ENCODE measurements at places on chromosomes 5 and 9.

GRCh38 chr5:43231977-43232376 lies 40.0 kb downstream of the NIM1K start:
- DNase-seq = no peak

GRCh38 chr5:4976902-4977301 lies 163.2 kb upstream of the ADAMTS16 start:
- DNase-seq = no peak

- DNase-seq = no peak
These were observed 12.5 kb upstream of the MAMDC2 start for GRCh38 chr9:70031141-70031545.

- DNase-seq = no peak
These were observed 66.4 kb downstream of the SLCO4C1 start for GRCh38 chr5:102229685-102230084.

DNA sequence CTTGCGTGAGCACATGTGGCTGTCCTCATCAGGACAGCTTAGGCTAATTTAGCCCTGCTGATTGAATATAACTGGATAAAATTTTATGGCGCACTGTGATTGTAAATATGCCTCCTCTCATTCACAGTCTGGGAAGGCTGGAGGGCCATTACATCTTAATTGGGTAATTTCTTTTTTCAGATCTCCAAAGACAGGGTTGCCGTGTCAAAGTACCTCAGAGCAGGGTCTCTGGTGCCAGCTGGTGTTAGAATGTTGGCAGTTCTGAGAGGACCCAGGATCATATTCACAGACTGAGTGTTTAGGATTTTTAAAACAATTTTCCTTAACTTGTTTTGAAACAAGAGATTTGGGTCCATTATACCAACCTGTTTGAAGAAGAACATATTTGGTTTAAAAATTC lies 455.7 kb upstream of the TLE4 start:
- no peak for DNase-seq

- no peak for DNase-seq
These were observed 163.8 kb upstream of the KLF4 start for GRCh38 chr9:107653263-107653821.

DNA sequence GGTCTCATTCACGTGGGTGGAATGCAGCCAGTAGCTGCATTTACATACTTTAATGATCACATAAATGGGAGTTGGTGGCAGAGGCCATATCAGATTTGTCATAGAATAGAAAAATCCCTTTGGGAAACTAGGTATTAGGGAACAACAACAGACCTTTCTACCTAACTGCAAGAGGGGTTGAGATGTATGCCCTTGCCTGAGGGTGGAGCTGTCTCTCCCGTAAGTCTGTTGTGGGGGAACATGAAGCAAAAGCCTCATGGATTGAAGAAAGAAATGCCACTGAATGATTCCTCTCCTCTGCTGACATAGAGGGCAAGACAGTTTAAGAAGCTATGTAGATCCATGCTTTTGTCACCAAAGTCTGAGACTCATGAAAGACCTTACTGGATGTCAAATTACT lies 461.3 kb downstream of the SPOCK1 start:
- DNase-seq = no peak

GRCh38 chr9:89597711-89598362 lies 7.0 kb upstream of the GADD45G start:
- no peak for DNase-seq

DNA sequence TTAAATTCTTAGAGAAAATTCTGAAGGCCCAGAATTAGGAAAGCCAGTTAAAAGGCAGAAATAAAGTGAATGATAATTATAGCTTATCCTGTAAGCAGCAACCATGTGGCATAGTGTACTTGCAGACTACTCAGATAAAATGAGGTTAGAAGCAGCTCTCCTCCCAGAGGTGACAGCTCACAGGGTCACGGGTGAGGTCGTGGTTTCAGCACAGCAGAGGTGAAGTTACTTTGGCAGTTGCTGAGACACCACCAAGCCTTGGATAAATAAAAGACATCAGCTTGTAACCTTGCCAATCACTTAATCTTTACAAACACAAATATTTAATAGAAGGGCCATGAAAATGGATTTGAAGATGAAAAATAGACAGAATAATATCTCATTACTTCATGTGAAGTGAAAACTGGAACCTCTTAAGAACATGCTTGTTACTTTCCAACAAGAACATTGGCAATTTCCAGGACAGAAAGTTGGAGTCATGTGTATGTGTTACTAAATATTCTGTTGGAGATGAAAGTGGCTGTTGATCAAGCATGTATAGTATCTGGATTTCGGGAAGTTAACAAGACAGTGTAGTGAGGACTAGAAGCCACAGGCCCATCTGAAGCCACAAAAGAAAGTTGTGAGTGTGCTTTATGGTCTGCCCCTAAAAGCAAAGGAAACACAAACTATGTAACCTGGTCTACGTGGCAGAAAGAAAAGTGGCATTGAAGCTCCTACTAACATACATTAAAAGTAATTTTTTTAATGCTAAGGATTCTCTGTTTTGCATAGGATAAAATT lies 134.4 kb downstream of the ERCC6L2 start:
- no peak for DNase-seq

GRCh38 chr5:156759156-156759555 lies 90.9 kb upstream of the PPP1R2B start:
- DNase-seq = no peak

DNA sequence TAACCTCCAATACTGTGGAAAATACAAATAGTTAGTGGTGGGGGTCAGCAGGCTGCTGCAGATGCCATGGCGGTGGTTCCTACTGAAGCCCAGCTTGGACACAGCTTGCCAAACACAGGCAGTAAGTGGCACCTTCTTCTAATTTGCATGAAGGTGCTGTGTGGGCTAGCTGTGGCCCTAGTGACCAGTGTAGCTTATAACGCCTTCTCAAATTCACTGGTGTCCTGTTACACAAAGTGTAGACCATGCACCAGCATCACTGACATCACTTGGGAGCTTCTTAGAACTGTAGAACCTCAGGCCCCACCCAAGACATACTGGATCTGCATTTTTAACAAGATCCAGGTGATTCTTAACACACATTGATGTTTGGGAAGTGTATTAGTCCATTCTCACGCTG lies 58.8 kb upstream of the TGFBR1 start:
- no peak for DNase-seq

DNA sequence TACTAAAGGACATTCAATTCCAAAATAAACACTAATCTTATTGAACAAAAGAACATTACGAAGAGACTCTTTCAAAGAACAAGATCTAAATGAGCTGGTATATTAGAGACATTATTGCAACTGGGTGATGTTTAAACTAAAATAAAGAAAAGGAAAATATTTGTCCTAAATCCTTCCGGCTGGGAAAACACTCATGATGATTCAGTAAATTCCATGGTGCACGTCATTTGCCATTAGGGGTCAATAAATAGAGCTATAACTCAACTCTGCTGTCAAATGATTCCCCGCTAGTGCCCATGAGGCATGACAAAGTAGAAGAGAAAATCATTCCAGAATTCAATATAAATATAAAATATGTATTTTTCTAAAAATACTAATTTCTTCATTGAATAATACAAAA lies 565.5 kb upstream of the TUSC1 start:
- DNase-seq = no peak

- no peak for DNase-seq
These were observed at the start of gene GRIN3A for GRCh38 chr9:101738566-101739183. TSS of gene GRIN3A (minus strand) at chr9:101738647. CDS start at chr9:101737979, 668 bp downstream.

GRCh38 chr9:136044207-136044970 lies 50.7 kb downstream of the NACC2 start:
- no peak for DNase-seq

- no peak for DNase-seq
These were observed 34.6 kb upstream of the CPLX2 start for GRCh38 chr5:175836737-175837136.

GRCh38 chr9:123486431-123486830 lies 130.4 kb downstream of the CRB2 start:
- DNase-seq = no peak

GRCh38 chr5:67620424-67621397 lies 424.1 kb upstream of the CD180 start:
- no peak for DNase-seq

DNA sequence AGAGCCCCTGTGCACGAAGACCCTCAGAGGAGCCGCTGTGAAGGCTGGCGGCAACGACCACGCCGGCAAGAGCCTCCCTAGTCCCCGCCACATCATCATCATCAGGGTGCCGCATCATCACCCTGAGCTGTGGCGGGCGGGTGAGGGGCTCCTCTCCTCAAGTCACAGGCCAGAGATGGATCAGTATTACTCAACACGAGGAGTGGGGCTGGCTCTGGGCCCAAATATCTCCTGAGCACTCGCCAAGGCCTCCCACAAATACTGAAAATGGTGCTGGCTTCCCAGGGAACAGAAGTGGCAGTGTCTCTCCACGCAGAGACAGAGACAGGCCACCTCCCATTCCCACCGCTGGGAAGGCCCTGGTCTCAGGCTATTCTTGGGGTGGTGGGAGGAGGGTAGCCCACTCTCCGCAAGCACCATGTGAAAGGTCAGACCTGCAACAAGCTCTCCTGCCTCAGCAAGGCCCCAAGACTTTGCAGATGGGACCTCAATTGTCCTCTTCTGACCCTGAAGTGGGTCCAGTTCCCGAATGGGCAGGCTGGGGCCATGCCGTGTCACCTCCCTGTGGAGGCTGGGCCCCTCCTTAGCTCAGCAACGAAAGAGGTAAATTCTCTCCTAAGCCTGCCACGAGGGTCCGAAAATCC lies 39.3 kb upstream of the ZNF354A start:
- DNase-seq = no peak

DNA sequence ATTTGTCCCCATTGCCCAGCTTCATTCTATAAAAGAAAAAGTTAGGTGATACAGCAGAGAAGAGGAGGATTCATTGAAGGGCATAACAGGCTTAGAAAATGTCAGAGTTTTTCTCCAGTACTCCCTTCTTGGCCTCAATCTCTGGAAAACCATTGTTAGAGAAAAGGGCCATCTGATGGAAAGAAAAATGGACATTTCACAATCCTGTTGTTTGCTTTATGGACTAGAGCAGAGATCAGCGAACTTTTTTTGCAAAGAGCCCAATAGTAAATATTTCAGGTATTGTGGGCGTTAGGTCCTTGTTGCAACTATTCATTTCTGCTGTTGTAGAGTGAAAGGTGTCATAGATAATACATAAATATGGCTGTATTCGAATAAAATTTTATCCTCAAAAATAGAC lies 208.8 kb downstream of the TLE4 start:
- no peak for DNase-seq

DNA sequence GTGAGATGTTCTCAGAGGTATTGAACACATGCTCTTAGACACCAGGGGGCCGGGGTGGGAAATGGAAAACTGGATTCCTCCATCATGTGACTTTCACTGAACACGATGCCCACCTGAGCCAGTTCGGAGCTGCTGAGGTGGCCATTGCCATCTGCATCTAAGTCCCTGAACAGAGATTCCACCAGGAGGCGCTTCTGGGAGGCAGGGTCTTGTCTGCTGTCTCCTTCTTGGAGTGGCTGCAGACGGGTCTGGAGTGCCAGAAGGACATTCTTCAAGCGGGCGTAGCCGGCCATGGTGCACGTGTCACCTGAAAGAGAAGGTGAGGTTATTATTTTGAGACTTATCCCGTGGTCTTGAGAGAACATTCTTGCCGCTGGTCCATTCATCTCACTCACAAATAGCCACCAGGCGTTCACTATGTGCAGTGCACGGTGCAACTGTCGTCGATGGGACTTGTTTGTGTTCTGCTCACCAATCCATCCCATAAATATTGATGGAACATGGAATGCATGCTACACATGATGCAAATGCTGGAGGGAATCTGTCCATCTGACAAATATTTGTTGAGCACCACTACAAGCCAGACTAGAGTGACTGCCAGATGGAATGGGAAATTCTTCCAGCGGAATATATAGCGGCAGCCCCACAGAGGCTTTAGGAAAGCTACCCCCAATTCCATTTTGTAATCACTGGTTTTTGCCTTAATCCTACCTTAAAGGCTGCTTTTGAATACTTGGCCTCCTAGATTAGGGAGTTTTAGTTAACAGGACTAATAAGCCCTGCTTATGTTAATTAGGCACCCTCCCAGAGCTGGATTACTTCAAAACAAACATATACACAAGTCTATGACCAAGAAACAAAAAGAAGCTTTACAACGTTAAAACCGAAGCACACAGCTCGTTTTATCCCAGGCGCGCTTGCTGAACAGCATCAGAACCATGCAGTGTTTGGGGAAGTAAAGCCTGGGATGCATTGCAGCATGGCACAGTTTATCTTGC lies 264.8 kb downstream of the HSPA4 start:
- no peak for DNase-seq

GRCh38 chr9:76037587-76038225 lies 147.2 kb downstream of the PCSK5 start:
- no peak for DNase-seq

DNA sequence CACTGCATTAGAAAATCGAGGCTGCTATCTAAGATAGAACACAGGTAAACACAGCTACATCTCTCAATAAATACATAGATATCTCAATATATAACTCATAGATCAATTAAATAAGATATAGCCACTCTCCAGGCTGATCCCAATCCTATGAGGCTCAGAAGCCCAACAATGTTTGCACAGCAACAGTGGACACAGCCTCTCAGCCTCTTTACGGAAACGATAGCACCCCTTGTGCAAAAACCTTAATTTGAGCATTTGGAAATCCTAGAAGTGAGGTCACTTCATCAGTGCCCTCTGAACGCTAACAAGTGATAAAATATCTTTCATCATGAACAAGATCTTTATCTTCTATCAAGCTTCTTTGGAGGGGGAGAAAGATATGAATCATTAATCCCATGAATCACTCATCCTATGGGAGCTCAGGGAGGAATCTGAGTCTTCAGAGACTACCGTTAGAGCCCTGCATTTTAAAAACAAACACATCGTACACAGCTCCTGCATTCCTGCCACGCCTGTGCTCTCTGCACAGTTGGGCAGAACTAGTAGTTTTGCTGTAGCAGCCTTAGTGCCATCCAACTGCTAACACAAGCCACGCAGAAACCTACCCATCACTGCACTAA lies 71.4 kb downstream of the MED27 start:
- DNase-seq = no peak

- DNase-seq = no peak
These were observed 27.4 kb upstream of the KCNMB1 start for GRCh38 chr5:170416526-170416925.

DNA sequence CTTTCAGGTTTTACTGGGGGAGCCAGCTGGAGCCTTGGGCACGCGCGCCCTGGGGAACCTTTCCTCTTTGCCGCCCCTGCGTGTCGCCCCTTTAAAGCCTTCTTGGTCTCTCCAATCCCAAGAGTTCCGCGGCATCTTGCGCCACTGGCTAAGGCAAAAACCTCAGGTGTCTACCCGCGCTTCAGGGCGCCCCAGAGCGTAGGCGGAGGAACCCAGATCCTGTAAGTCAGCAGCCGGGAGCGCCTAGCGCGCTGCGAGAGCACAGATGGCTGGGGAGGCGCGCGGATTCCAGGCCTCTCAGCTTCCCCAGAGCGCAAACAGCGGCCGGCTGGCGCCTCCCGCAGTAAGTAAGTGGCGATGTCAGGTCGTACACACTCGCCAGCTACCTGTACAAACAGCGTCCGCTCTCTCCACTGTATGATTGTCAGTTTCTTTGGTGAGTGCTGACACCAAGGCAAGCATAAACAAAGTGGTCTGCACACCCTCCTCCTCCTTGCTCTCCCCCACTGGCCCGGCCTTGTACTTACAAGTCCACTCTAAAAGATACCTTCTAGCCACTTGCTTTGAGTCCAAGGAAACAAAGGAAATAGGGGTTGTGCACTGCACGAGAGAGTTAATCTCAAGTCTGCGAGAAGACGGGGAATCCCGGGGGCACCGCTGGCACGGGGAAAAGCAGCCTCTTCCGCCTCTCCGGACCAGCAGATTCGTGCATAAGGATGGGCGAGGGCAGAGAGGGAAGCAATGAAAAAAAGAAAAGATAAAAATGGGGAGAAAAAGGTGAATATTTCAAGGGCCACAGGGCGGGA lies 2.9 kb downstream of the HTR1A start:
- no peak for DNase-seq

- DNase-seq = no peak
These were observed 34.2 kb upstream of the HSD17B4 start for GRCh38 chr5:119417891-119418605.

Measured in SIG-M5 (cell line).